Endodermal cell (in vitro differentiated cells): ENCODE measurements at places on chromosomes 7 and 10. TPM values are rescaled to one million over a fixed set of nuclear protein-coding genes. Genes with fewer than 3 reads are reported as not detected.

Gene SLC25A40
- 20.9 and 22.3 TPM in 2 replicates for total RNA-seq

Gene PNLIP
- total RNA-seq, result not detected in 3 replicates

Gene SFTPD
- 0.86 to 1.1 TPM in 2 of 3 replicates, not detected in the other for total RNA-seq

- no peak for DNase-seq
Measured at GRCh38 chr10:15579605-15580004, 140.1 kb downstream of the ITGA8 start.

DNA sequence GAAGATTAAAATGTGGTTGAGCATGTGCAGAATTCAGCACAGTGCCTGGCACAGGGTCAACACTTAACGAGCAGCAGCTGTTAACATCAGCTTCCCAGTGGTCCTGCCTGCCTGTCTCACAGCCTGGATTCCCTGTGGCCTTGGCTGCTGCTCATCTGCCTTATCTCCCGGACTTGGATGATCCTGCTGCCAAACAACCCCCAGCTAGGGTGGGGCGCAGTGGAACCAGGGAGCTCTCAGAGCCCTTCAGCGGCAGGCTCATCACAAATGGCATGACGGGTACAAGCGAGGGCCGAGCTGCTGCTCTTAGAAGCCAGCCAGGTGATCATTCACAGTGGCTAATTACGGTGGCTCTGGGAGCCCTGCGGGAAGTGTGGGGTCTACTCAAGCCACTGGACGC, 13.0 kb upstream of the SMARCD3 start:
- DNase-seq, result no peak

- peak; percentile 84 for DNase-seq
Measured at GRCh38 chr7:137953665-137954470, 48.0 kb downstream of the CREB3L2 start.

- no peak for DNase-seq
Measured at GRCh38 chr10:61251089-61251488, 202.1 kb downstream of the TMEM26 start.

DNA sequence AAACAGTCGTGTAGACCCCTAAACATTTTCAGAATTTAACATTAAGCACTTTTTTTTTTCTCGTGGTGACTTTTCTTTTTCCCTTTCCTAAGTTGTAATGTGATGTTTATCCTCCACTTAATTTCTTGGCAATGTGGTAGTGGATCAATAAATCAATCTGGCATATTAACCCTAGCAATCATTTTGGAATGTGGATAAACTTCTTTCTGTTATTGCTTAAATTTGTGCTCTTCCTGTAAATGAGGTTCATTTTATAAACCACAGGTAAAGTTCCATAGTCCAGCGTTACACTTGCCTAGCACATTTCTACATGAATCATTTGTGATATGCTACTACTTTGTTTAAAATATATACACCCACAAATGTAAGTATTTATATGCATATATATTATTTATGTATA, 247.4 kb upstream of the ETV1 start:
- no peak for DNase-seq

DNA sequence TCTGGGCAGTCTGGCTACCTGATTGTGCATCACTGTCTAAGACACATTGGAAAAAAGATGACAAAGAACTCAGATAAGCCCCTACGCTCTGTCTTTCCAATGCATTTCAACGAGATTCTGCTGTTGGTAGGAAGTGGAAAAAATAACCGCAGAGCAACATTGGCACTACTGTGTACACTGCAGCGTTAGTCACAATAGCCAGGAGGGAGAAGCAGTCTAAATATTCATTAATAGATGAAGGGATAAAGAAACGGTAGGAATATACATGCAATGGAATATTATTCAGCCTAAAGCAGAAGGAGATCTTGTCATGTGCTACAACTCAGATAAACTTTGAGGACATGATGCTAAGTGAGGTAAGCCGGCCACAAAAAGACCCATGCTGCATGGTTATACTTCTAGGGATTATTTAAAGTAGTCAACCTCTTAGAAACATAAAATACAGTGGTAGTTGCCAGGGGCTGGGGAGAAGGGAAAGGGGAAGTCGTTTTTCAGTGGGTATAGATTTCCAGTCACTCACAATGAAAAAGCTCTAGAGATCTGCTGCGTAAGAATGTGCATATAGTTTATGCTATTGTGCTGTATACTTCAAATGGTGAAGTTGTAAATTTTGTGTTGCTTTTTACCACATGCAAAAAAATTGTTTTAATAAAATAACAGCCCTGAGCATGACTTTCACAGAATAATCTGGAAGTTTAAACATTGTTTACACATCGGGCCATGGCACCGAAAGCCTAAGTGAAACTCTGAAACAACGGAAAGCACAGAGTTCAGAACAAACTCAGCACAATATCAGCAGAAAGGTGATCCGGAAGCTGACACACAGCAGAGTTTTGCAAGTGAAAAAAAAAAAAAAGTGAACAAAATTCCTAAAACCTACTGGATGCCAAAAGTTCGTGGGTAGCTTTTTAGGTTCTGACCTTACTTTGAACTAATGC, 40.1 kb downstream of the ELMO1 start:
- DNase-seq, result no peak

DNA sequence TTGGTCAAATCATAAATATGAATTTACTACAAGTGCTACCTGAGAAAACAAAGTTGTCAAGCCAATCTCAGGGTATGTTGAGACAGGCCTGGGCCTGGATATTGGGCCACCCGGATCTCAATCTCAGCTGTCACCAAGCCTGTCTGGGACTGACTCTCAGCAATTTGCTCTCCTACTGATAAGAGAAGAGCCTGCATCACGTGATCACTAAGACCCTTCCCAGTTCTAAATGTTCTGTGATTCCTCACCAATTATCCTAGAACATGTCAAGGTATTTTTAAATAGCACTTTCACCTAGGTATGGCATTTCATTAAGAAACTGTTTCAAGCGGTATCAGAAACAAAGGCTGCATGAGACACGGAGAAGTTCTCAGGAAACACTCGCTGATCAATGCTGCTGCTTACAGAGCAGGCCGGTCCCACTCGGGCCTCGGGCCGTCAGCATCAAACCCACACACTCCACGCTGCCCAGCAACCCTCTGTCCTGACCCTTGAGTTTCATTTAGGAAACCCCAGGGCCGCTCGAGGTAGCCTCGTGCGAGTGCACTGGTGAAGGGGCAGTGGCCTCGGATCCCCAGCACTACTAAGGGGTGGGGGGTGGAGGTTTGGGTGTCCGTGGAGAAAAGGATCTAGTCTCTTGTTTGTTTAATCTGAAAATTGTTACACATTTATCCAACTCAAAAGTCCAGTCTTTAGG, 4.1 kb downstream of the KLF6 start:
- DNase-seq, result peak; percentile 41

- DNase-seq, result peak; percentile 94
Measured at GRCh38 chr7:37284805-37285231, 163.8 kb downstream of the ELMO1 start.

DNA sequence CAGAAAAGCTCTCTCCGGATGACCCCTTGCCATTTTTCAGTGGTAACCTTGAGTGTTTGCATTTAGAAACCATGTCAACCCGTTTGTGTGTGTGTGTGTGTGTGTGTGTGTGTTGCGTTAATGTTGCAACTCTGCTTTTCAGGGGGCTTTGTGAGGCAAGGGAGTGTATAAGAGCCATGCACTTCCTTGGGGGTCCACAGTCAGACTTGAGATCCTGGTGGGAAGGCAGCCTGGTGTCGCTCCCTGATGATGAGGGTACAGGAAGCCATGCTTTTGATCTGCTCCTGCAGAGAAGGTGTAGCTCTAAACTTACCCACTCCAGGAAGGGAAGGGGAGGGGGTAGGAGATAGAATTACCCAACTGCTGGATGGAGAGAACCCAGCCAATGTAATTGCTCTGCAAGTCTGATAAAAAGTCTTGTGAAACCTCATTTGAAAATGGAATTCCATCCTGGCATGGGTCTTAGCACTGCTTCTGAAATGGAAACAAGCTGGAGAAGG, 10.7 kb downstream of the GRK5 start:
- peak; percentile 52 for DNase-seq

- DNase-seq, result no peak
Measured at GRCh38 chr10:117223693-117224430, 17.1 kb upstream of the SLC18A2 start.

GRCh38 chr7:29429401-29429800, 134.2 kb upstream of the PRR15 start:
- DNase-seq, result no peak

- DNase-seq, result peak; percentile 89
Measured at GRCh38 chr10:73110345-73110849, at the start of gene NUDT13. Gene NUDT13 (plus strand): TSS chr10:73110455. CDS start chr10:73114366, 3,911 bp downstream.

DNA sequence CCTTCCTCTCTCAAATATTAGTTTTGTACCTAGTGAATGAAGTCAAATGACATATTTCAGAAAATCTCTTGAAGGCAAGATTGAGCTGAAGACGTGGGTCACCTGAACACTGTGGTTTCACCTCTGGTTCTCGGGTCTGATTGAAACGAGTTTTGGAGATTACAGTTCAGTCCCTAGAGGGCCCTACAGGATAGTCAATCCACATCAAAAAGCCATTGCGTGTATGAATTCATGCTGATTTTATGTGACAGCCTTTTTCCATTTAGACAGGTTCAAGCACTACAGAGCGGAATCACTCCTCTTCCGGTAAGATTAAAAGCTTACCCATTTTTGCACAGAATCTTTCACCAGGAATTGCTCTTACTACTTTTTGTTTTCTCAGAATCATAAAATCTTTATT, 62.2 kb downstream of the VIM start:
- no peak for DNase-seq
